Kidney epithelial cell (primary cell): ENCODE measurements at places on chromosomes 5 and 9. TPM values are rescaled to one million over a fixed set of nuclear protein-coding genes. Genes with fewer than 3 reads are reported as not detected.

Gene ZNF454
- 5.0 and 5.8 TPM in 2 replicates for total RNA-seq

Gene FAT2
- 0.58 and 0.96 TPM in 2 replicates for total RNA-seq

Gene LRRC19
- under 0.01 TPM in 1 of 2 replicates, not detected in the other for total RNA-seq

Gene SPATA9
- total RNA-seq, result not detected in 2 replicates

Gene ARL14EPL
- total RNA-seq, result not detected in 2 replicates
